RWPE2 (cell line): ENCODE measurements at places on chromosomes 2 and 18.

DNA sequence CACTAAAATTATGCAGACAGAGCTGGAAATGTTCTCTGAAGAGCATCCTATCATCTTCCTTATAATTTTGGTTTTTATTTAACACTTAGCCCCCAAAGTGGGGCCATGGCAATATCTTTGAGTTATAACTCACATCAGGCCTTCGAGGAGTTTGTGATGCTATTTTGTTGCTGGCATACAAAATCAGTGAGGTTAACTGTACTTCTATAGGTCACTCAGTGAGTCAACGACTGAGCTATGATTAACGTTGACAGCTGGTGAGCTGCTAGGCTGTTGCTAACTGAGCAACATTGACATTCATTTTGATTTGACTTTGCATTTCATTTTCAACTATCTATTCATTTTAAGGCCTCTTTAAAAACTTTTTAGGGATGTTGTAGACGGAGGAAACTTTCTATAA is 50.0 kb downstream of the GPD2 start:
- DNase-seq = no peak

DNA sequence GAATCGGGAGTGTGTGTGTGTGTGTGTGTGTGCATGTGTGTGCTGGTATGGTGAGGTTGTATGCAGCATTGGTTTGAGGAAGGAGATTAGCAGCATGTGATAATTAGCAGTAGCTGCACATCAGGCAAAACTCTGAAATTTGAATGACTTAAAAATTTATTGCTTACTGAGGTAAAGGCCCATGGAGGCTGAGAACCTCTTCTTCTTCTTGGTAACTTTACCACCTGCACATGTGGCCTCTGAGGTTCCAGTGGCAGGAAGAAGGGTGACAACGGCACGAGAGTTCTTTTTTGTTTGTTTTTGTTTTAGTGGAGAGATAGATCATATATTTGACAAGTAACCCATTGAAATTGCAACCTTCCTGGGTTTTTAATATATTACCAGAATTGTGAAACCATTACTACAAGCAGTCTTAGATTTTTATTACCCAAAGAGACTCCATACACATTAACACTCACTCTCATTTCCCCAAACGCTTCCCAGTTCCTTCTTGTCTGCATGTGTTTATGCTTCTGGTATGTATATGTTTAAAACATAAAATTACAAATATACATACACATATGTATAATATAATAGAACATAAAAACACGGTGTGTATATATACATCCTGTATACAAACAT is 292.1 kb downstream of the PTGR3 start:
- no peak for DNase-seq

DNA sequence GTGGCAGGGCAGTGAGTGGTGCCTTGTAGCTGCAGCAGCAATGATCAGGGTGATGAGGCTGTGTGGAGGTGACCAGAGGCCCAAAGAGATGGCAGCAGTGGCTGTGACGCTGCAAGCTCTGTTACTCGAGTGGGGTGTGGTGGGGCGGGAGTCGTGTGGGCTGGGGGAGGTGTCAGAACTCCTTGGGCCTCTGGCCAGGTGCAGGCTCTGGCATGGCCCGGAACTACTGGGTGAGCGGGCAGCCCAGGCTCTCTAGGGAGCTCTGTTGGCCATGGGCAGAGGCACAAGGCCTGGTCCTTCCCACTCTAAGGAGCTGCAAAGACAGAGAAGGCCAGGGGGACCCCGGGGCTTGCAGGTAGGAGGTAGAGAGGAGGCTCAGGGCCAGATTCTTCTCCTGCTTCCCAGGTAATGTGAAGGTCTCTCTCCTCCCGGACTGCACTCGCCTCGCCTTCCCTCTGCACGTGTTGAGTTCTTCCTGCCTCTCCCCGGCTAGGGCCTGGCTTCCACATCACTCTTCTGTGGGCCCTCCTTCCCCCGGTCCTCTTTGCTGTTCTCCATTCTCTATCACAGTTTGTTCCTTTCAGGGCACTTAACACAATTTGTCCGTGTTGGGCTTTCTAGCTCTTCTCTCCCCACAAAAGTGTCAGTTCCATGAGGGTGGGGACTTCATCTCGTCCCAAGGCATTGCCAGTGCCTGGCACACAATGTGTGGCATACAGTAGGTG is 114.8 kb downstream of the MCFD2 start:
- no peak for DNase-seq

DNA sequence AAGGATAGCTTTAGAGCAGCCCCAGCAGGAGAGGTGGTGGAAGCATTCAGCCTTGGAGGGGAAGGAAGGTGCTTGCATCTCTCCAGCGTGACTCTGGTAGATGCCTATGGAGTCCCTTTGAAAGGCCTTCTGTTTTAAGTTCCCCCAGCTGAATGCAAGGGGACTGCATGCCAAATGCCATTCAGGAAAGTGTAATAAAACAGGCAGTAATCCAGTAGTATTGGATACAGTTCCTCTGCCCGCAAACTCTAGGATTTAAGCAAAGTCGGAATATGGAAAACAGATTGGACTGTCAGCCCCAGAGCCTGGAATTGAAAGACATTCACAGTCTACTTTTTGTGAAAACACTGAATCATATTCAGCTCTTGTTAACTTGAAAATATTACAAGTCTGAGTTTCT is 125.2 kb upstream of the GAREM1 start:
- no peak for DNase-seq

DNA sequence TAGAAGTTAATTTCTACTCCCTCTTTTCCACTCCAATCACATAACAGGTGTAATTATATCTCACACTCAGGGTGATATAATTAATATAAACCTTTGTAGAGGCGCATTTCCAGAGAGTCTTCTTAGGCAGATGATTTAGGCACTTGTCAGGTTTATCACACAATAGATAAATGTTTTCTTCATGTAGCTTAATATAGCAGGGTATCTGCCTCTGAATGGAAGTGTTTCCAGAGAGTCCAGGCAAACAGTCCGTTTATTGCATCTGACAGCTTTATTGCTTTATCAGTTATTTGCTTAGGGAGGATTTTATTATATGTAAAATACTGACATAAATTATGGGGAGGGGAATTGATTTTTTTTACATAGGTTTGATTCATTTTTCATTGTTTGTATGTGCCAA is 766.3 kb downstream of the SLC4A3 start:
- DNase-seq = no peak

DNA sequence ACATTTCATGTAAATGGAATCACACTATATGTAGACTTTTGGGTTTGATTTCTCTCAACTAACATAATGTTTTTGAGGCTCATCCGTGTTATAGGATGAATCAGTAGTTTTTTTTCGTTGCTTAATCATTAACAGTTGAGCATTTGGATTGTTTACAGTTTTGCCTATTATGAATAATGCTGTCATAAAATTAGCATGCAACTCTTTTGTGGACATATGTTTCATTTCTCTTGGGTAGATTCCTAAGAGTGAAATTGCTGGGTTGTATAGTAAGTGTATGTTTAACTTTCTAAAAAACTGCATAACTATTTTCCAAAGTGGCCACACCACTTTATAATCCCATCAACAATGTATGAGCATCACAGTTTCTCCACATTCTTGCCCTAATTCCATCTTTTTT is 7.7 kb upstream of the RHBDD1 start:
- DNase-seq = no peak

- DNase-seq = no peak
Observed at GRCh38 chr18:12366784-12367183, 10.2 kb downstream of the AFG3L2 start.

- DNase-seq = no peak
Observed at GRCh38 chr18:36155851-36156757, 26.4 kb downstream of the ELP2 start.

DNA sequence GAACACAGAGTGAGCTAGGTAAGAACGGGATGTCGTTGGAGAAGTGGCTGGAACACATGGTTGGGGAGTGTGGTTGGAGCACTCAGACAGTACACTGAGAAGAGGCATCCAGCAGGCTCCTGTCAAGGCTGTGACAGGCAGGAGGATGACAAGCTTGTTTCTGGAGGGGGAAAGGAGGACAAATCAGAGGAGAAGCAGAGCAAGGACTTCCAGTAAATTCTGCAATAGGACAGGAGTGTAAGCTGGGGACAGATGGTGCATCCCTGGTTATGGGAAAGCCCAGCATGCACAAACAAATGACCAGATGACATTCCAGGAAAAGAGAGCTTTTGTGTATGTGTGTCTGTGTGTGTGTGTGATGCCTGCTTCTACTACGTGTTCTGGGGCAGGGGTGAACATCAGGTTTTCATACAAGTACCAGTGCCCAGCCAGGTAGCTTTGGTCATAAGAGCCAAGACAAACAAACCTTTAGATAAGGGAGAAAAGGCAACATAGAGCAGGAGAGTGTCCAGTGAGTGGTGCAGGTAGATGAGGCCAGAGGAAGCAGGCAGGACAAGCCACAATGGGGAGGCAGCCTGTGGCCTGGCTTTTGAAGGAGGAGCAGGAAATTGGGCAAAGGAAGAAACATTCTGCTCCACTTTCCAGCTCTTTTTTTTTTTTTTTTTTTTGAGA is 32.1 kb upstream of the MAPK4 start:
- no peak for DNase-seq

- no peak for DNase-seq
Observed at GRCh38 chr2:131046918-131047652, 46.2 kb downstream of the FAM168B start.

GRCh38 chr2:101921319-101921952 is 70.3 kb upstream of the IL1R2 start:
- DNase-seq = no peak

- no peak for DNase-seq
Observed at GRCh38 chr2:46770622-46771021, 145.0 kb downstream of the MCFD2 start.

- no peak for DNase-seq
Observed at GRCh38 chr2:102241616-102242305, 54.9 kb downstream of the IL1RL2 start.

- DNase-seq = no peak
Observed at GRCh38 chr2:145352484-145352883, 832.6 kb upstream of the ZEB2 start.

GRCh38 chr18:71529703-71530303 is 1014.3 kb downstream of the CBLN2 start:
- no peak for DNase-seq

- DNase-seq = no peak
Observed at GRCh38 chr18:35747894-35748472, 166.4 kb downstream of the GALNT1 start.

DNA sequence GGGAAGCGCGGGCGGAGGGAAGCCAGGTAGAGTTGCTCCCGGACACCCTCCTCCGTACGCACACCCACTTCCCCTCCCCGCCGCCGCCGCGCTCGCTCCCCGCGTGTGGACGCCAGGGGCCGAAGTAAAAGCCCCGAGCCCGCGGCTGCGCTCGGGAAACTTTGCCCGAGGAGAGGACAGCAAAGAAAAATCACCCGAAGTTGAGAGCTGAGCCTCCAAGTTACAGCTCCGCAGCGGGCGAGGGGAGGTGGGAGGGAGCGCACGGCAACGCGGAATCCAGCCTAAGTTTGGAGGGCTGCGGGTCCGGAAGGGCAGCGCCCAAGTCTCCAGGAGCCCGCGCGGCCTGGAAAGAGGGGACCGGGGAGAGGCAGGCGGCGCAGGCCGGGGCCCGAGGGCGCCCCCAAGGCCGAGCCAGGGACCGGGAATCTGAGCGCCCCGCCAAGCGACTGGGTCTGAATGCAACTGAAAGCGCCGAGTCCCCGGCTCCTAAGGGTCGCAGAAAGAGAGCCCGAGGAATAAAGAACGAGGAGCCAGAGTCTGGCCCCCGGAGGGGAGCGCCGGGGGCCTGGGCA is 706 bp upstream of the BCL11A start:
- DNase-seq = no peak

- no peak for DNase-seq
Observed at GRCh38 chr2:178238154-178238521, 43.8 kb downstream of the OSBPL6 start.

DNA sequence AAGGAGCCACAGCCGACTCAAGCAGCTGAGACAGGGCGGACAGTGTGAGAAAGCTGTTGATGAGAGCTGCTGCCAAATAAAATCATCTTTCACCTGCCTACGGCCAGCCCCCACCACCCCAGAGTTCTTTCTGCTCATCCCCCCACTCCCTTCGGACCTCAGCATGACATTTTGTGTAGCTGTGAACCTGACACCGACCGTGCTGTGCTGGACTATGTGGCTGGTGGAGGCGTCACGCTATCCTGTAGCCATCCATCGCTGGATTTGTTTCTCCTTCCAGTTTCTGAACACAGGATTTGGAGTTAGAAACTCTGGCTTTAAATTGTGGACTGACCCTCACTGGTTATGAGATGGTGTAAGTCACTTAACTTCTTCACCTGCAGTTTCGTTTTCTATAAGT is 317.3 kb downstream of the DCDC2C start:
- no peak for DNase-seq

- no peak for DNase-seq
Observed at GRCh38 chr2:127645395-127646291, at the start of gene GPR17. Gene GPR17, plus strand, starts transcription at chr2:127646153. Its CDS starts 4,583 bp downstream, at chr2:127650736.

DNA sequence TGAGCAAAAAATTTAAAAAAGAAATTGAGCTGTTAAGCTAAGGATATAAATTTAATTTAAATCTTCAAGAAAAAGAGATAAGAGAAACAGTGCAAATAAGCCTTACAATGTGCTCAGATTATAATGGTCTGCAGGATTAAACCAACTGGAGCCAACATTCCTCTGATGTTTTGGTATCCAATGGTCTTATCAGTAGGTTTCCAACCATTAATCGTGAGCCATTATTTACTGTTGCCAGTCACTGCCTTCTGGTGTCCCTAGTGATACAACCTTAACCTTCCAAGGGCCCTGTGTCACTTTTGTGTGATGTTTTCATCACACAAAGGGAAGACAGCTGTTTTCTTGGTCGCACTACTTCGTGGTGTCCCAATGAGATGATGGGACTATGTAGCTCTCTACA is 134.5 kb upstream of the CTAGE1 start:
- DNase-seq = no peak

DNA sequence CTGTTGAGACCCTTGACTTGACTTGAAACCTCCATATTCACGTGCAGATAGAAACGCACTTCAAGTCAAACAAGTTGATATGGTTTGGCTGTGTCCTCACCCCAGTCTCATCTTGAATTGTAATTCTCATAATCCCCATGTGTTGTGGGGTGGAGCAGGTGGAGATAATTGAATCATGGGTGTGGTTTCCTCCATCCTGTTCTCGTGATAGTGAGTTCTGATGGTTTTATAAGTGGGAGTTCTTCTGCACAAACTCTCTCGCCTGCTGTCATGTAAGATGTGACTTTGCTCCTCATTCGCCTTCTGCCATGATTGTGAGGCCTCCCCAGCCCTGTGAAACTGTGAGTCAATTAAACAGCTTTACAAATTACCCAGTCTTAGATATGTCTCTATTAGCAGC is 21.4 kb downstream of the SLC3A1 start:
- no peak for DNase-seq

DNA sequence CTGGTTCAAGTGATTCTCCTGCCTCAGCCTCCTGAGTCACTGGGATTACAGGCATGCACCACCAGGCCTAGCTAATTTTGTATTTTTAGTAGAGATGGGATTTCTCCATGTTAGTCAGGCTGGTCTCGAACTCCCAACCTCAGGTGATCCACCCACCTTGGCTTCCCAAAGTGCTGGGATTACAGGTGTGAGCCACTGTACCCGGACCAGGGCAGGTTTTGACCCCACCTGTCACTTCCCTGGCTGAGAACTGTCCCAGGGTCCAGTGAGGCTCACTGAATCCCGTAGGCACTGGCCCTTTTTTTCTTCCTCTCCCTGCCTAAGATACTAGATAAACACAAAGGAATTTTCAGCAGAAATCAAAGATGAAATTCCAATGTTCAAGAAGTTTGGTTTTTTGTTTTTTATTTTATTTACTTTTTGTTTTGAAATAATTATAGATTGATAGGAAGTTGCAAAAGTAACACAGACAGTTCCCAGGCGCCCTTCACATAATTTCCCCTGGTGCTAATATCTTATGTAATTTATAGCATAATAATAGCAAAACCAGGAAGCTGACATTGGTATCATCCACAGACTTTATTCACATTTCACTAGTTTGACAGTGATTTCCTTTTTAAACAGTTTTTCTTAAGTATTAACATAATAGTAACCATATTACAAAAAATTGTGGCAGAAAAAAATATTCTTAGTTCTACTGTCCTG is 52.4 kb upstream of the B3GNT7 start:
- DNase-seq = no peak
